ENCODE measurements at places on chromosomes 13 and 19. TPM values are rescaled to one million over a fixed set of nuclear protein-coding genes. Genes with fewer than 3 reads are reported as not detected.

DNA sequence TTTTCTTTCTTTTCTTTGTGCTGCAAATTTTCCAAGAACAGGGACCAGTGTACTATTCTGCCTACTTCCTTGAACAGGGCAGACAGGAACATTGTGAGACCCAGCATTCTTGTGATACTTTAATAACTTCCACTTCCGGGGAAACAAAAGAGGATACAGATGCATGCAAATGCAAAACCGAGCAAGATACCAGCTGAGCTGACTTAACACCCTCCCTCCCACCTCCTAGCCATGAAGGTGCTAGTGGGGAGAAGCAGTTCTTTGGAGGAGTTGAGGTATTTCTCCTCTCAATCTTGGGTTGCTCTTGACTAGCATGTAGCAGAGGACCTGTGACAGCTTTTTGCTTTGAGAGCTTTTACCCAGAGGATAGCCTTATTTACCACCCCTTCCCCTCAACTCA, 111.2 kb downstream of the KLF5 start:
- DNase-seq = no peak

Gene CSNK1A1L
- not detected for total RNA-seq

DNA sequence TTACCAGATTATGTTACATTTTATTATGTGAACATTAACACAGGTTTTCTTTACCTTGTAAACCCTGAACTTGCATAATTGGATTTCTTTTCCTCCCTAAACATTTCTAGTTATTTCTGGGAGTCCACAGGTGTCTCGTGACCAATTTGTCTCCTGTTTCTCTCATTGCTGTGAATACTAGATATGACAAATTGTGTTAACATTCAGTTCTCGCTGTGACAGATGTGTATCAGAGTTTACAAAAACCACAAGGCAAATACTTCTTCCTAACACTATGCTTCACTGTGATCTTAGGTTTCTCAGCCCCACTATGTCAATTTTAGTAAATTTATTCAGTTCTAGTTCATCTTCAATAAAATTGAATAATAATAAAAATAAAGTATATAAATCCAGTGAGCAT, 1554.9 kb downstream of the EFNB2 start:
- no peak for DNase-seq

DNA sequence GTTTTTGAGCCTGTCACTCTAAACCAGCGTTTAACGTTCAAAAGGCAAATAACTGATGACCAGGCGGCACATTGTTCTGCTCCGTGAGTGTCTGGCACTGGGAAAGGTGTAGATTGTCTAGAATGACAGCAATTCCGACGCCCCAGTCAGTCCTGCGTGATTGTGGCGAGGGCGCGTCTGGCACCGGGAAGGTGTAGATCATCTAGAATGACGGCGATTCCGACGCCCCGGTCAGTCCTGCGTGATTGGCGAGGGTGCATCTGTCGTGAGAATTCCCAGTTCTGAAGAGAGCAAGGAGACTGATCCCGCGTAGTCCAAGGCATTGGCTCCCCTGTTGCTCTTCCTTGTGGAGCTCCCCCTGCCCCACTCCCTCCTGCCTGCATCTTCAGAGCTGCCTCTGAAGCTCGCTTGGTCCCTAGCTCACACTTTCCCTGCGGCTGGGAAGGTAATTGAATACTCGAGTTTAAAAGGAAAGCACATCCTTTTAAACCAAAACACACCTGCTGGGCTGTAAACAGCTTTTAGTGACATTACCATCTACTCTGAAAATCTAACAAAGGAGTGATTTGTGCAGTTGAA, 26.1 kb upstream of the NDUFS7 start:
- no peak for DNase-seq

Gene ZNF99
- 0.05 TPM for total RNA-seq

GRCh38 chr13:93963266-93964145, 516.0 kb downstream of the DCT start:
- DNase-seq = no peak

DNA sequence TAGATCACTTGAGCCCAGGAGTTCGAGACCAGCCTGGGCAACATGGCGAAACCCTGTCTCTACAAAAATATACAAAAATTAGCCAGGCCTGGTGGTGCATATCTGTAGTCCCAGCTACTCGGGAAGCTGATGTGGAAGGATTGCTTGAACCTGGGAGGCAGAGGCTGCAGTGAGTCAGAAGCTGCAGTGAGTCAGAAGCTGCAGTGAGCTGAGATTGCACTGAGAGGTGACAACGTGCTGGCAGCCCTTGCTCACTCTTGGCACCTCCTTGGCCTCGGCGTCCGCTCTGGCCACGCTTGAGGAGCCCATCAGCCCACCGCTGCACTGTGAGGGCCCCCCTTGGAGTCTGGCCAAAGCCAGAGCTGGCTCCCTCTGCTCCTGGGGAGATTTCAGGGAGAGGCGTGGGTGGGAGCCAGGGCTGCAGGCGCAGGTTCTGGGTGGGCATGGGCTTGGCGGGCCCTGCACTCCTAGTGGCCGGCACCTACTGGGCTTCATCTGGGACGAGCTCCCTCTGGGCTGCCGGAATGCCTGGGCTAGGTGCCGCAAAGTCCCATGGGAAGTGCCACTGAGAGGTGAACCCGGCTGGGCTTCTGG, 39.5 kb upstream of the RPL21 start:
- DNase-seq = no peak

Data from WTC11 (cell line).